NCI-H524 treated with DMSO at 0.1 percent for 48 hours (cell line): ENCODE measurements at places on chromosomes 6 and 20.

DNA sequence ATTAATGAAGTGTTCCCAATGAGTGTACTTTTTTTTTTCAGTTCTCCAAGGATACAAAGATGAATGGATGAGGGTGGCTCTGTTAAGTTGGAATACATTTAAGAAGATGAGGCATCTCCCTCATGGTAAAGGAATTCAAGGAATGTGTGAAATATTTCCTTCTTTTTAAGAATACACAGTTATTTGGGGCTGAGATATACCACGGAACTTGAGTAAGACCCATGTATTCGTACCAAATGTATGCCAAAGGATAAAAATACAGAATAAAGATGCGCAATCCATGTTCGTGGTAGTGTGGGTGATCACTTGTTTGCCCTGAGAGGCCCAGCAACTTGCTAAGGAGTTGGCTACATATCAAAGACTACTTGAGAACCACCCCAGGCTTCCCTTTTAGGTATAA lies 164.2 kb upstream of the TCF21 start:
- DNase-seq = no peak

GRCh38 chr20:62545271-62545670 lies 69.5 kb upstream of the GATA5 start:
- no peak for DNase-seq

DNA sequence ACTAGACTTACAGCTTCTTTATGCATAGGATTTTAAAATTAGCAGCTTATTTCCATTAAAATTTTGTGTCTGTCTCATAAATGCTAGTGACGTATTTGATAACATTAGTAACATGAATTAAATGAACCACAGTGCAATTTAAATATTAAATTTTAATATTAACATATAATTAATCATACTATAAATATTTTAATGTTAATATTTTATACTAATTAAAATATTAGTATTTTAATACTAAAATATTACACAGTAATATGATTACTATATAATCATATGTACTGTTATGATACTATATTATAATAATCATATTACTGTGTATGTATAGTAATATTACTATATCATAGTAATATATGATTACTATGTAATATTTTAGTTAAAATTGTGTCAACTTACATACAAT lies 73.7 kb downstream of the CHD6 start:
- no peak for DNase-seq

DNA sequence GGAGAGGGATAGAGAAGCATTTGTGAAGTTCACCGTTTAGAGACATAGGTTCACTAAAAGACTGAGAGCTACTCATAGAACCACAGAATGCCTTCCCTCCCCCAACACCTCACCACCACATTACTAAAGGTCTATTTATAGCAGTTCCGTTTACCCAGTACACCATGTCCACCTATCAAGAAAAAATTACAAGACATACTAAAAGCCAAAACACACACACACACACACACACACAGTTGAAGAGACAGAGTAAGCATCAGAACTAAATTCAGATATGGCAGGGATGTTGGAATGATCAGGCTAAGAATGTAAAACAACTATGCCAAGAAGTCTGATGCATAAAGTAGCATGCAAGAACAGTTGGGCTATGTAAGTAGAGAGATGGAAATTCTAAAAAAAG lies 52.3 kb downstream of the SLC22A3 start:
- DNase-seq = no peak

DNA sequence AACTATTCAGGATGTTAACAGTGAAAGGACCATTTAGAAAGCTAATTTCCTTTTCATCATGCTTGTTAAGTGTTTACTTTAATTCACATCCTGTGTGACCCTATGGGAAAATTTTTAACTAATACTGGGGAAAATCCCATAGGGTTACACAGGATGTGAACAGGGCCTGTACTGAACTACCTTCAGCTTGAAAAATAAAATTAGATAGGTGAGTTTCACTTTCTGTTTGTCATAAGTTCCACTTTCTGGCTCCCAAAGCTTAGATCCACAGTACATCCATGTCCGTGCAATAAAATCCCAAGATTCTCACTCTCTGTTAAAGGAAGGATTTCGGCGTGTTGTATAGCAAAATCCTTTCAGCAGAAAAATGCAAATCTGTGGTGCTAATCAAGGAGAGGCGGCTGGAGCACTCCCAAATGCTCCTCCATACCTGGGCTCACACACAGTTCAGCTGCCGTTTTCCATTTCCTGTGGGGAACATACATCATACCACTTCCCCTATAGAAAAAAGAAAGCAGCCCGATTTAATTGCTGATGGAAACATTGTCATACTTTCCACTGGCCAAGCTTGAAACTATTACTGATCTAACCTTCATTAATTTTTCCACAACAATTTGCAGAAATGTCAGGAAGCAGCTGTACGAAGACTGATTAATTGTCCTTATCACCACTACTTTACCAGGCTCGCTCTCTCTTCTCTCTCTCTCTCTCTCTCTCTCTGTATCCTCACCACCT lies 125.2 kb downstream of the HIVEP2 start:
- no peak for DNase-seq
